ENCODE measurements at places on chromosomes 5 and 9.

- no peak for DNase-seq
Measured at GRCh38 chr5:125006011-125006685, 259.7 kb upstream of the ZNF608 start.

DNA sequence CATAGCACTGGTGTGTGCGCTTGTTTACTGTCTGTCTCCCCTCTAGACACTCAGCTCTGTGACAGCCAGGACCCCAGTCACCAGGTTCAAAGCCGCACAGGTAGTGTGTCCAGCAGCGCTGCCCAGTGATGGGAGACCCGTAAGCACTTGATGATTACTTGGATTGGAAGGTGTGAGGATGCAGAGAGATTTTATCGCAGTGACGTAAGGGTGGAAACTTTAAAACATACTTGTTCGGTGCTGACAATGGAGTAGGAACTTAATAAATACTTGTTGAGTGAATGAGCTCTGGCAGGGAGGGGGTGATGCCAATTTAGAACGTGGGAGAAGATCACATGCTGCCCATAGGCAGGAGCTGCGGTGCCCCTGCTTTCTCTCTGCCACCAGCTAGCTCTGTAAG is 99.2 kb upstream of the PITX1 start:
- no peak for DNase-seq

DNA sequence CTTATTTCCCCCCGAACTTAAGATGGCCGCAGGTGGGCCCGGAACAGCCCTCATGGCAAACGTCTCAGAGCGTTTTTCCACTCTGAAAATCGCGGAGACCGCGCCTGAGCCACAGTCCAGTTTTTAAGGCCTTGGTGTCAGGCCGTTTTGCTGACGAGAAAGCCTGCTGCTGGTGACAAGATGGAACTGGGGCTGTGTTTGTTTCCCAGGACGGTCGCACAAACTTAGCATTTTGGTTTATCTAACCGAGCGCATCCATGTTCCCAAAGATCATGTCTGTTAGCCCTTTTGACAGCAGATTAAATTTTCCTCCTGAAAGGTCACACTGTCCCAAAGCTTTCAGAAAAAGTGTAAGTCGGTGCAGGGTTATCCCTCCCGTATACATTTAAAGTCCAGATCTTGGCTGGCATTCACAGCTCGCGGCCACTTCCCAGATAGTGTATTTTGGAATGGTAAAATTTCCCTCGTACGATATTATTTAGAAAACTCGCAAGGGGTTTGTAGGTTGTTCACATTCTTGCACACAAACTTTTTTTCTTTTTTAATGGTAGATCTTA is 812 bp downstream of the SREK1 start:
- no peak for DNase-seq

DNA sequence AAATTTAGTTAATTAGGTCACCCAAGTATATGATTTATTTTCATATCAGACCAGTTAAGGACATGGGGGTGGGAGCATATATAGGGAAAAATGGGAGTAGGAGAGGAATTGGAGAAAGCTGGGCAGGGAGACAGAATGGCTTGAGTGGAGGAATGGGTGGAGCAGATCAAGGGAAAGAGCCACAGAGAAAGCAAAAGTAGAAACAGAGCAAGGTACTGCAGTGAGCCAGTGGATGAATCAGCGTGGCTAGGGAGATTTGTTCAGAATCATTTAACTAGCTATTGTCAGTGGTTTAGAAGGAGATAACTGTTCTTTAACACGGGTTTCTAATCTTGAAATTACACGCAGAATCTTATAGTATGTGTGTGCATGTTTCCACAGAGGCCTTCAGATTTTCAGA is 37.4 kb downstream of the SNX24 start:
- no peak for DNase-seq

Data from memory B cell (primary cell).